ENCODE measurements at places on chromosomes 5 and 9. TPM values are rescaled to one million over a fixed set of nuclear protein-coding genes. Genes with fewer than 3 reads are reported as not detected.
A peak's percentile ranks its signal among the peaks of the same experiment; 100 is the strongest.

- H3K27ac ChIP-seq = no peak overlapping the region
- no peaks in the 10 kb centered on the region for H3K27me3 ChIP-seq
- H3K4me3 ChIP-seq = no peak overlapping the region
- DNase-seq = no peak
- H3K4me1 ChIP-seq = peaks cover 29% of the 10 kb centered on the region
- no peaks in the 10 kb centered on the region for H3K36me3 ChIP-seq
These were observed 2.2 kb upstream of the SPTAN1 start for GRCh38 chr9:128550226-128550625.

- H3K36me3 ChIP-seq = no peaks in the 10 kb centered on the region
- peak overlapping the region; percentile 95 for H3K4me3 ChIP-seq
- H3K27ac ChIP-seq = peak overlapping the region; percentile 95
- H3K27me3 ChIP-seq = no peaks in the 10 kb centered on the region
- DNase-seq = no peak
These were observed 752 bp downstream of the TSTD2 start for GRCh38 chr9:97632248-97632984.

- no peak overlapping the region for H3K27ac ChIP-seq
- no peak overlapping the region for H3K4me3 ChIP-seq
- no peaks in the 10 kb centered on the region for H3K4me1 ChIP-seq
- H3K27me3 ChIP-seq = no peaks in the 10 kb centered on the region
- no peak for DNase-seq
These were observed 410.3 kb upstream of the PRR16 start for GRCh38 chr5:120053841-120054240.

The HMMR gene
- 54.9 TPM for total RNA-seq

The C5orf24 gene
- 46.9 TPM for total RNA-seq

DNA sequence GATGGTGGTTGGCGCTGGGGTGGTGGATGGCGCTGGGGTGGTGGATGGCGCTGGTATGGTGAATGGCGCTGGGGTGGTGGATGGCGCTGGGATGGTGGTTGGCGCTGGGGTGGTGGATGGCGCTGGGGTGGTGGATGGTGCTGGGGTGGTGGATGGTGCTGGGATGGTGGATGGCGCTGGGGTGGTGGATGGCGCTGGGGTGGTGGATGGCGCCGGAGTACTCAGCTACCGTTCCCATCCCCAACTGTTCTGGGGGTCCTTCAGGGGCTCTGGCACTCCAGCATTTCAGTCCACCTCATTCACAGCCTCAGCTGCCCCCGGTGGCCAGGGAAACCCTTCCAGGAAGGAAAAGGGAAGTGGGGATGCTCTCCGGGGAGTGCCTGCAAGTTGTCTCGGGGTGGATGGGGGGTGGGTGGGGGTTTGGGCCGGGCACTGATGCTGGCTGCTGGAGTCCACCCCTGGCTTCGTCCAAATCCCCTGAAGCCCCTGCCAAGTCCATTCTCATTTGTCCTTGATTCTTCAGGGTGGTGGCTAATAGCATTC lies 147.3 kb upstream of the COL5A1 start:
- no peaks in the 10 kb centered on the region for H3K36me3 ChIP-seq
- no peak overlapping the region for H3K27ac ChIP-seq
- no peaks in the 10 kb centered on the region for H3K4me1 ChIP-seq
- no peak overlapping the region for H3K4me3 ChIP-seq
- DNase-seq = no peak

DNA sequence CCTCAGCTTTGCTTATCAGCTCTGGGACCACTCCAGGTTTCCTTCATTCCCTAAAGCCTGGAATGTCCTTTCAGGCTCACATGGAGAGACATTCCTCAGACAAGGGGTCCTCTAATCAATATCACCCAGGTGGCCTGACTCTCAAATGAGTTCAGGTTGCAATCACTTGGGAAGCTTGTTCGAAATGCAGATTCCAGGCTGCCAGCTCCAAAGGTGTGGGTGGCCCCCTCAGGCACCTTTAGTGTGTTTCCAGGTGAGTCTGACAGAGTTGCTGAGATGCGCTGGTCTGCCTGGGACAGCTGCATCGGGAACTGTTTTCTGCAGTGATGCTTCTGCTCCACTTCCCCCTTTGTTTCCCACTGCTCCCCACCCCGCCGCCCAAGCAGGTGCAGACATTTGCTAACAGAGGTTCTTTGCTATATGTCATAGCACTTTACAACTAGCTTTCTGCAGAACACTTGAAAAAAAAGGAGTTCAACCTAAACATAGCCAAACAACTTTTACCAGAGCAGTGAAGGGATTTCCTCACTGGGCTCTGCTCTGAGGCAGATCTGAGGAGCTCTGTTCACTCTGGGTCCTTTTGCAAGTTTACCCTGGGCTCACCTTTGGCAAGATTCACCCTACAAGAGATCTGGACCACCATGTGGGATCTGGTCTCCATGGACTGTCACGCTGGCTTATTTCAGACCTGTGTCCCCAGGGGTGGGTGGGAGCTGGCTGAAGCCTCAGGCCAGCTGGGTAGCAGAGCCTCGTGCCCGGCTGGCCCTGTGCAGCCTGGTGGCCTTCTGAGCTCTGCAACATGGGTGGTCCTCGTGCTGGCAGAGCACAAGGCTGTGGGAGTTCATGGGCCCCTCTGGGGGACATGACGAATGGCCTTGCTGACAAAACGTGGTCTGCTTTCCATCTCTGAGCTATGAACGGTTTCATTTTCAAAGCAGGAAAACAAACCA lies 539.6 kb downstream of the CCDC171 start:
- H3K27ac ChIP-seq = no peak overlapping the region
- H3K4me1 ChIP-seq = no peaks in the 10 kb centered on the region
- H3K27me3 ChIP-seq = no peaks in the 10 kb centered on the region
- no peak for DNase-seq
- no peak overlapping the region for H3K4me3 ChIP-seq
- no peaks in the 10 kb centered on the region for H3K36me3 ChIP-seq

The SPAAR gene
- total RNA-seq = not detected

DNA sequence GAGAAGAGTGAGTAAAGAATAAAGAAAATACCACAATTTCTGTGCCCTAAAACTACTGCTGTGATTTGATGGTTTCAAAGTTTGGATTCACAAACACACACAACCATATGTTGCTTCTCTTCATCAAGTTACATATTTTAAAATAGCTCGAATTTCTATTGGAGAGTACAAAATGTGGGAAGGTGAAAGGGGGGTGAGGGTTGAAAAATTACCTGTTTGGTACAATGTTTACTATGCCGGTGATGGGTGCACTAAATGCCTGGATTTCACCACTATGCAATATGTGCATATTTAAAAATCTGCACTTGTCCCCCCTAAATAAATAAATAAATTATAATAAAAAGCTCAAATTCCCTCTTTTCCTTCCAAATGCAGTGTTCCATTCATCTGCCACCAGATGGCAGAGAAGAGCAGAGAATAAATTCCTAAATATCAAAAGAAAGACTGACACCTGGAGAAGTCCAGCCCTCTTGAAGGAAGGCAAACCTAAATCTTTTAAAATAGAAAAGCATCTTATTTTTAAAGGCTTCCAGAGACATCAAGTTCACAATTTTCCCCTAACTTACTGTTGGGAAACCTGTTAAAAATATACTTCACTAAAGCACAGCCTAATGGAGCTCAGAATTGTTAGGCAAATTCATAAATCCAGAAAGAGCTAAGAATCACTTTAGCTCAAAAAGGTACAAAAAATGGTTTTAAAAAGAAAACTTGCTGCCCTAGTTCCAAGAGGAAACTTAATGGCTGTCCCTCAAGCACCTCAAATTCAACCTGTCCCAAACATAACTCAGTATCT lies 24.8 kb upstream of the HNRNPA0 start:
- no peaks in the 10 kb centered on the region for H3K36me3 ChIP-seq
- H3K4me3 ChIP-seq = no peak overlapping the region
- H3K27me3 ChIP-seq = no peaks in the 10 kb centered on the region
- no peaks in the 10 kb centered on the region for H3K4me1 ChIP-seq
- DNase-seq = peak; percentile 44

DNA sequence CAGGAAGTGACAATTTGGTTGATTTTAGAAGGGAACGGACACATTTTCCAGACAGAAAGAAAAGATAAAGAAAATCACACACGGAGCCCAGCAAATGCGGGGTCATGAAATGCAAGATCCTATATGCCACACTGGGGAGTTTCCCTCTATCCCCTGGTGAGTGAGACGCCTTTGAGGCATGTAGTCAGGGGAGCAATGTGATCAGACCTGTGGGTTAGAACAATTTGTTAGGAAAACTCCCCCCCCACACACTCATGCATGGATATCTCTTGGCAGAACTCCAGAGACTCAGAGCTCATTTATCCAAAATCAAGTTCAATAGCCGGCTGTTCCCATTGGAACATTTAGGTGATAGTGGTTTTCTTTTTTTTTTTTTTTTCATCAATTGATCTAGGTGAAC lies 71.7 kb upstream of the TRIO start:
- no peaks in the 10 kb centered on the region for H3K36me3 ChIP-seq
- no peaks in the 10 kb centered on the region for H3K4me1 ChIP-seq
- no peaks in the 10 kb centered on the region for H3K27me3 ChIP-seq
- DNase-seq = no peak
- no peak overlapping the region for H3K4me3 ChIP-seq

The SV2C gene
- total RNA-seq = not detected

The OBP2B gene
- not detected for total RNA-seq

GRCh38 chr5:179313849-179314521 lies 31.3 kb downstream of the ADAMTS2 start:
- no peaks in the 10 kb centered on the region for H3K36me3 ChIP-seq
- no peak for DNase-seq
- H3K4me3 ChIP-seq = no peak overlapping the region
- H3K27ac ChIP-seq = no peak overlapping the region
- no peaks in the 10 kb centered on the region for H3K4me1 ChIP-seq

- no peaks in the 10 kb centered on the region for H3K36me3 ChIP-seq
- no peak for DNase-seq
- peak overlapping the region; percentile 92 for H3K4me3 ChIP-seq
- H3K27me3 ChIP-seq = no peaks in the 10 kb centered on the region
- H3K4me1 ChIP-seq = peaks cover 9% of the 10 kb centered on the region
These were observed 1.2 kb downstream of the SCAMP1 start for GRCh38 chr5:78361631-78361993.

The RNF208 gene
- 26.1 TPM for total RNA-seq

The WDR55 gene
- 37.2 TPM for total RNA-seq

The LCN10 gene
- total RNA-seq = not detected

The ARL15 gene
- total RNA-seq = 15.0 TPM

The SHLD3 gene
- 2.8 TPM for total RNA-seq

The SLF1 gene
- 10.4 TPM for total RNA-seq

- no peak overlapping the region for H3K4me3 ChIP-seq
- H3K27ac ChIP-seq = no peak overlapping the region
- no peak for DNase-seq
- H3K27me3 ChIP-seq = no peaks in the 10 kb centered on the region
- no peaks in the 10 kb centered on the region for H3K36me3 ChIP-seq
These were observed 33.8 kb upstream of the COL15A1 start for GRCh38 chr9:98909935-98910334.

GRCh38 chr9:101791938-101792337 lies 53.5 kb upstream of the GRIN3A start:
- no peak overlapping the region for H3K27ac ChIP-seq
- H3K4me1 ChIP-seq = no peaks in the 10 kb centered on the region
- H3K4me3 ChIP-seq = no peak overlapping the region
- H3K36me3 ChIP-seq = no peaks in the 10 kb centered on the region

GRCh38 chr5:167242701-167243100 lies 1048.7 kb upstream of the WWC1 start:
- H3K4me1 ChIP-seq = no peaks in the 10 kb centered on the region
- H3K27ac ChIP-seq = no peak overlapping the region
- H3K27me3 ChIP-seq = no peaks in the 10 kb centered on the region
- DNase-seq = no peak
- no peaks in the 10 kb centered on the region for H3K36me3 ChIP-seq
- H3K4me3 ChIP-seq = no peak overlapping the region

The FAM163B gene
- total RNA-seq = not detected

DNA sequence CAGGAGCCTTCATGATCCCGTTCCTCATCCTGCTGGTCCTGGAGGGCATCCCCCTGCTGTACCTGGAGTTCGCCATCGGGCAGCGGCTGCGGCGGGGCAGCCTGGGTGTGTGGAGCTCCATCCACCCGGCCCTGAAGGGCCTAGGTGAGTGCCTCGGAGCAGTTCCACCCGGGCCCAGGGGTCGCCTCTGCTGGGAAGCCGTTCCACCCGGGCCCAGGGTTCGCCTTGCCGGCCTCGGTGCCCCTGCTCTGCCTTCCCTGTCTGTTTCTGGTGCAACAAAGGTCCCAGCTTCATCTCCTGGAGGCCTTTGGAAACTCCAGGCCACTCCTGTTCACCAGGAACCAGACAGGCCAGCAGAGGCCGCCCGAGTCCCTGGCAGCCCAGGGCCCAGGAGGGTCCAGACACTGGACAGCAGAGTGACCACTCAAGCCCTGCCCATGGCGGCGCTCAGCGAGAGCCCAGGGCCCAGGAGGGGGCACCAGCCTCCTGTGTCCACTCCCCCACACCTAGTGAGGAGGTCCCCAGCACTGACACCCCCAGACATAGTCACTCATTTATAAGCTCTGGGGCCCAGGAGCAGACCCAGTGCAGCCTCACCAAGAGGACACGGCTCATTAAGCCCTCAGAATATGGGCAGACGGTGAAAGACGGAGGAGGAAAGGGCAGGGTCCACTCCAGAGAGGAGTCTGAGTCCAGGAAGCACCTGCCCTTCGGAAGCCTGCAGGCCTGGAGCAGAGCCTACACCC lies 7.5 kb downstream of the SLC6A19 start:
- H3K27ac ChIP-seq = no peak overlapping the region
- no peak for DNase-seq
- no peaks in the 10 kb centered on the region for H3K4me1 ChIP-seq
- H3K27me3 ChIP-seq = no peaks in the 10 kb centered on the region

GRCh38 chr5:157290981-157291711 lies 25.2 kb downstream of the CYFIP2 start:
- H3K36me3 ChIP-seq = no peaks in the 10 kb centered on the region
- peaks cover 10% of the 10 kb centered on the region for H3K4me1 ChIP-seq
- H3K27ac ChIP-seq = no peak overlapping the region

The GM2A gene
- total RNA-seq = 25.0 TPM

DNA sequence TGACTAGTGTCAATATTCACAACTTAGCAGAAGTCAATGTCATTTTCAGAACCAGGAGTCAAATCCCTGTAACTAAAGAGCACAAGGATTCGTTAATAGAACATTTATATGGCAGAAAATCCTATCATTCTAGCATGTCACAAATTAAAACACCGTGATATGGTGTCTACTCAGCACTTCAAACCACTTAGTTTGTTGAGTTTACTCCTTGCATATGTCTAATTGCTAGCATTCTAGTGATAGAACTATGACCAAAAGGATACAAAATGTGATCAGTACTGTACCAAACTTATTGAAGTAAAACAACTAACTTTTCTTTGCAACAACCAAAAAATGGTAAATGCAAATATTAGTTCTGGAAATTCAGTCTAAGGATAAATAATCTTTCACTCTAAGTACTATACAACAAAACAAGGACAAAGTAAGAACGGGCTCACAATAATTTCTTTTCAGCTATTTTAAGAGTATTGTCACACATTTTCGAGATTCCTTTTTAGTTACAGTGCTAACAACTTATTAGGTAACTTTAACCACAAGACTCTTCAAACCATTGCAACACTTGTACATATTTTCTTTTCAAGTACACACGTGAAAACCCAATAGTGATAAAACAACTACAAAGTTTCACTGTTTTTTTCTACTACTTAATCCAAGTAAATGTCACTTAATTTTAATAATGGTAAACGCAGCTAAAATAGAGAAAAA lies 845.2 kb upstream of the CDH10 start:
- H3K4me3 ChIP-seq = no peak overlapping the region
- no peaks in the 10 kb centered on the region for H3K36me3 ChIP-seq
- H3K27ac ChIP-seq = no peak overlapping the region
- H3K27me3 ChIP-seq = no peaks in the 10 kb centered on the region
- H3K4me1 ChIP-seq = no peaks in the 10 kb centered on the region

- no peak overlapping the region for H3K4me3 ChIP-seq
- H3K36me3 ChIP-seq = no peaks in the 10 kb centered on the region
- no peak overlapping the region for H3K27ac ChIP-seq
- DNase-seq = no peak
These were observed 293.4 kb downstream of the YTHDC2 start for GRCh38 chr5:113806904-113807303.

Data from HCT116 (cell line).